ENCODE measurements at places on chromosomes 16 and 17. TPM values are rescaled to one million over a fixed set of nuclear protein-coding genes. Genes with fewer than 3 reads are reported as not detected.

- H3K27me3 ChIP-seq = no peaks in the 10 kb centered on the region
- no peak for DNase-seq
- H3K36me3 ChIP-seq = no peaks in the 10 kb centered on the region
- no peak overlapping the region for H3K4me3 ChIP-seq
- H3K4me1 ChIP-seq = peaks cover 25% of the 10 kb centered on the region
Observed at GRCh38 chr17:27514595-27515413, 58.6 kb downstream of the KSR1 start.

DNA sequence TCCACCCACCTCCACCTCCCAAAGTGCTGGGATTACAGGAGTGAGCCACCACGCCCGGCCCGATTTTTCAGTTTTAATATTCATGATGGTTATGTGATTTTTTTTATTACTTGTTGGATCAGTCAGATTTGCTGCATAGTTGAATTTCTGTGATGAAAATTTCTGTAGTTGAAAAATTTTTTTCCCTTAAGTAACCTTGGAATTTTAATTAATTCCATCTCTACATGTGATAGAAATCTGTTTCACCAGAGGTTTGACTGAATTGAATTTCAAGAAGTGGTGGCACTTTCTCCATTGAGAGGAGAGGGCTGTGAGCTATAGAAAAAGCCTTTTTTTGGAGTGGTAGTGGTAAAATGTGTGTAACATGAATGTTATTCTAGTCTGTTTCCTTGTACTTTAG lies 24.7 kb downstream of the WIPF2 start:
- no peaks in the 10 kb centered on the region for H3K27me3 ChIP-seq
- no peaks in the 10 kb centered on the region for H3K36me3 ChIP-seq
- peaks cover 51% of the 10 kb centered on the region for H3K4me1 ChIP-seq
- no peak overlapping the region for H3K27ac ChIP-seq
- no peak for DNase-seq

DNA sequence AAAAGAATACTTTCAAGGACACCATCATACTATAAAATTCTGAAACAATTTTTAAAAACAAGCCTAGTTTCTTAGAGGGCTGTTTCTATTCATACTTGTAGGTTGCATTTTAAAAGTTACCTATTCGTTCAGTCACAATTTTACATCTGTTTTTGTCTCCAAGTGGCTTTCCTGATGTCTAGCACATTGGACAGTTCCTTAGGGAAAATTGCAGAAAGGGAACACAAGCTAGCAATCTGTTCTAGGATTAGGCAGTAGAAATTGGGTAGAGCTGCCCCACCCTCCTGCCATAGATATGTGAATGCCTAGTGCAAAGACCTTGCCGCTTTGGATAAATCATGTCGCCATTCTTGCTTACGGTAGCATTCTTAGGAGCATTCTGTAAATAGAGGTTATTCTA lies 358.9 kb downstream of the RBFOX1 start:
- DNase-seq = no peak
- H3K4me1 ChIP-seq = peaks cover 4% of the 10 kb centered on the region
- no peaks in the 10 kb centered on the region for H3K27me3 ChIP-seq
- H3K27ac ChIP-seq = no peak overlapping the region
- H3K4me3 ChIP-seq = no peak overlapping the region

- DNase-seq = no peak
- peaks cover 93% of the 10 kb centered on the region for H3K36me3 ChIP-seq
- H3K27ac ChIP-seq = peak overlapping the region; percentile 54
- no peak overlapping the region for H3K4me3 ChIP-seq
Observed at GRCh38 chr16:57469917-57470470, 7.5 kb downstream of the POLR2C start.

DNA sequence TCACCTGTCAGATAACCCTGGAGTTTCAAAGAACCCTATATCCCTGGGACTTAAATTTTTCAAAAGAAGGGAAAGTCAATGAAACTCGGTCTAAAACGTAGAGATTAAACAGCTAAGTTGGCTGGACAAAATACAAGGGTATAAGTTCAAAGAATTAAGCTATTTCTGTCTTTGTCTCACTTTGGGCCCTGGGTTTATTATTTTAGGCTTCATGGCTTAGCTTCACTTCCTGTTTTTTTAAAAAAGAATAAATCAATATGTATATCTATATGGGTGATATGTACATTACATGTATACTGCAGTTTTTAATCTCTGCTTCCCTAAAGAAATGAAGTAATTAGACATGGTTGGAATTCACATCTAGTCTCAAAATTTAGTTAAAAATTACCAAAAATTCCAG lies 132.3 kb downstream of the TRIM37 start:
- H3K4me1 ChIP-seq = no peaks in the 10 kb centered on the region
- H3K27me3 ChIP-seq = no peaks in the 10 kb centered on the region
- no peak overlapping the region for H3K4me3 ChIP-seq
- no peak for DNase-seq

The KRTAP3-1 gene
- not detected for total RNA-seq

GRCh38 chr17:43587647-43588046 lies 41.5 kb upstream of the ETV4 start:
- H3K4me1 ChIP-seq = peaks cover 48% of the 10 kb centered on the region
- peak overlapping the region; percentile 92 for H3K27ac ChIP-seq
- no peak for DNase-seq
- no peak overlapping the region for H3K4me3 ChIP-seq
- H3K36me3 ChIP-seq = no peaks in the 10 kb centered on the region
- no peaks in the 10 kb centered on the region for H3K27me3 ChIP-seq

- DNase-seq = no peak
- no peaks in the 10 kb centered on the region for H3K36me3 ChIP-seq
- H3K4me1 ChIP-seq = peaks cover 7% of the 10 kb centered on the region
- no peak overlapping the region for H3K27ac ChIP-seq
- H3K27me3 ChIP-seq = peaks cover 90% of the 10 kb centered on the region
- H3K4me3 ChIP-seq = no peak overlapping the region
Observed at GRCh38 chr17:50627782-50628601, 6.7 kb upstream of the ABCC3 start.

- H3K27me3 ChIP-seq = peaks cover 82% of the 10 kb centered on the region
- no peaks in the 10 kb centered on the region for H3K36me3 ChIP-seq
- H3K4me3 ChIP-seq = no peak overlapping the region
- DNase-seq = no peak
- H3K27ac ChIP-seq = no peak overlapping the region
Observed at GRCh38 chr17:28507567-28508203, 1.5 kb downstream of the FOXN1 start.

The ANKFN1 gene
- not detected for total RNA-seq

DNA sequence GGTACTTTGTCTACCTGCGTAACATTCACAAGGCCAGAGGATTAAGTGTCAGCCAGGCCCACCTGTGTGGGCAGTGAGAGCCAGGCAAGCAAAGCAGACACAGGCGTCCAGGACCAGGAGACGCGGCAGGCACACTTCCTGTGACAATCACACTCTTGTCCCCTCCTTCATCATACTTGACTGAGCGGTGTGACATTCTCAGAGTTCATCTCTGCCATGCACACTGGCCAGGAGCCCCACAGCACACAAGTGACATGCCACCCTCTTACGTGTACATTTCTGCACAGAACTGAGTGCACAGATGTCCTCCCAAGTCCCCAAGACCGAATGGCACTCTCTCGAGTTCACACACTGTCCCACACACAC lies 8.7 kb downstream of the PPP1R9B start:
- H3K36me3 ChIP-seq = peaks cover 84% of the 10 kb centered on the region
- no peak for DNase-seq
- H3K27ac ChIP-seq = peak overlapping the region; percentile 74
- H3K4me3 ChIP-seq = peak overlapping the region; percentile 6

The WNT3 gene
- 0.96 TPM for total RNA-seq

- no peak overlapping the region for H3K4me3 ChIP-seq
- peaks cover 17% of the 10 kb centered on the region for H3K36me3 ChIP-seq
- H3K27me3 ChIP-seq = no peaks in the 10 kb centered on the region
- DNase-seq = no peak
- peak overlapping the region; percentile 25 for H3K27ac ChIP-seq
- H3K4me1 ChIP-seq = peaks cover 19% of the 10 kb centered on the region
Observed at GRCh38 chr16:3596101-3596861, 15.1 kb downstream of the SLX4 start.

GRCh38 chr17:75557075-75557851 lies 30.3 kb upstream of the MYO15B start:
- H3K4me3 ChIP-seq = no peak overlapping the region
- no peak overlapping the region for H3K27ac ChIP-seq
- peaks cover 4% of the 10 kb centered on the region for H3K4me1 ChIP-seq
- DNase-seq = no peak
- no peaks in the 10 kb centered on the region for H3K27me3 ChIP-seq
- no peaks in the 10 kb centered on the region for H3K36me3 ChIP-seq

- H3K36me3 ChIP-seq = no peaks in the 10 kb centered on the region
- H3K4me3 ChIP-seq = no peak overlapping the region
- DNase-seq = no peak
- H3K4me1 ChIP-seq = no peaks in the 10 kb centered on the region
Observed at GRCh38 chr16:17259751-17260270, 210.9 kb downstream of the XYLT1 start.

The CD68 gene
- total RNA-seq = 25.5 TPM

- no peak overlapping the region for H3K27ac ChIP-seq
- H3K27me3 ChIP-seq = peaks cover 4% of the 10 kb centered on the region
- DNase-seq = no peak
- H3K4me3 ChIP-seq = no peak overlapping the region
- H3K36me3 ChIP-seq = no peaks in the 10 kb centered on the region
Observed at GRCh38 chr16:87851141-87851587, 18.1 kb downstream of the SLC7A5 start.

- no peak overlapping the region for H3K4me3 ChIP-seq
- peaks cover 18% of the 10 kb centered on the region for H3K4me1 ChIP-seq
- H3K36me3 ChIP-seq = peaks cover 6% of the 10 kb centered on the region
- DNase-seq = no peak
Observed at GRCh38 chr16:82855471-82855870, 228.7 kb downstream of the CDH13 start.

The HP gene
- 1.6 TPM for total RNA-seq

GRCh38 chr17:47287068-47287467 lies 33.4 kb downstream of the ITGB3 start:
- no peak for DNase-seq
- H3K4me3 ChIP-seq = no peak overlapping the region
- H3K36me3 ChIP-seq = peaks cover 40% of the 10 kb centered on the region
- H3K4me1 ChIP-seq = peaks cover 4% of the 10 kb centered on the region
- H3K27ac ChIP-seq = peak overlapping the region; percentile 11
- no peaks in the 10 kb centered on the region for H3K27me3 ChIP-seq

- no peak overlapping the region for H3K27ac ChIP-seq
- H3K4me1 ChIP-seq = peaks cover 28% of the 10 kb centered on the region
Observed at GRCh38 chr17:82753201-82753464, 1.3 kb downstream of the TBCD start.

The KRT9 gene
- not detected for total RNA-seq

The ADAD2 gene
- total RNA-seq = 0.52 TPM

The KRT24 gene
- not detected for total RNA-seq

DNA sequence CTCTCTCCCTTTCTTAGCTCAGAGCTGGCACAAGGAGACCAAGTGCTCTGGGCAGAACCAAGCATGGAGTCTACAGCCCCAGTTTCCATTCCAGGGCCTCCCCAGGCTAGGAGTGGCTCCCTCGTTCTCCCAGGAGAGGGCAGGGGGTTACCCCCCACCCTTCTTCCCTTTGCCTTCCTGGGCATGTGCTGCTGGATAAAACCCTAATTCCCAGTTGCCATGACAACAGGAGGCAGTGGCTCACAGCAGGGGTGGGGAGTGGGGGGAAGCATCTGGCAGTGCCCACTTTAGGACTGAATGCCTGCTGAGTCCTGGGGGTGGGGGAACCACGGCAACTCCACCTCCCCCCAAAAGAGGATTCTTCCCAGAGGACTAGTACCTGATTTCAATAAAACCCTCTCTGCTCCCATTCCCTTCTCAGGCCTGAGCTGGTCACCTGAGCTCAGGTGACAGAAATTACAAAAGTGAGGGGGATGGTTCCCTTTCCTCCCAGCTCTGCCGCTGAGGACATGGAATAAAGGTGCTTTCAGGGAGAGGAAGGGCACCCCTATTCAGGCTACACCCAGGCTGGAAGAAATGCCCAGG lies 1.8 kb downstream of the MPP2 start:
- H3K36me3 ChIP-seq = no peaks in the 10 kb centered on the region
- H3K4me3 ChIP-seq = peak overlapping the region; percentile 93
- no peaks in the 10 kb centered on the region for H3K27me3 ChIP-seq
- peaks cover 46% of the 10 kb centered on the region for H3K4me1 ChIP-seq
- no peak overlapping the region for H3K27ac ChIP-seq
- DNase-seq = no peak

The RNF43 gene
- total RNA-seq = 4.7 TPM

The PDILT gene
- not detected for total RNA-seq

GRCh38 chr16:52466994-52467393 lies 79.9 kb downstream of the TOX3 start:
- no peak for DNase-seq
- H3K4me1 ChIP-seq = no peaks in the 10 kb centered on the region
- H3K27ac ChIP-seq = no peak overlapping the region
- H3K36me3 ChIP-seq = no peaks in the 10 kb centered on the region

GRCh38 chr17:68511671-68512246 lies 471 bp upstream of the PRKAR1A start:
- no peaks in the 10 kb centered on the region for H3K27me3 ChIP-seq
- H3K4me1 ChIP-seq = peaks cover 77% of the 10 kb centered on the region
- DNase-seq = peak; percentile 85

GRCh38 chr17:77696721-77697460 lies 261.6 kb upstream of the TNRC6C start:
- H3K27ac ChIP-seq = no peak overlapping the region
- peak overlapping the region; percentile 8 for H3K4me3 ChIP-seq
- peaks cover 4% of the 10 kb centered on the region for H3K4me1 ChIP-seq
- H3K27me3 ChIP-seq = peaks cover 47% of the 10 kb centered on the region

The NOXO1 gene
- total RNA-seq = not detected

DNA sequence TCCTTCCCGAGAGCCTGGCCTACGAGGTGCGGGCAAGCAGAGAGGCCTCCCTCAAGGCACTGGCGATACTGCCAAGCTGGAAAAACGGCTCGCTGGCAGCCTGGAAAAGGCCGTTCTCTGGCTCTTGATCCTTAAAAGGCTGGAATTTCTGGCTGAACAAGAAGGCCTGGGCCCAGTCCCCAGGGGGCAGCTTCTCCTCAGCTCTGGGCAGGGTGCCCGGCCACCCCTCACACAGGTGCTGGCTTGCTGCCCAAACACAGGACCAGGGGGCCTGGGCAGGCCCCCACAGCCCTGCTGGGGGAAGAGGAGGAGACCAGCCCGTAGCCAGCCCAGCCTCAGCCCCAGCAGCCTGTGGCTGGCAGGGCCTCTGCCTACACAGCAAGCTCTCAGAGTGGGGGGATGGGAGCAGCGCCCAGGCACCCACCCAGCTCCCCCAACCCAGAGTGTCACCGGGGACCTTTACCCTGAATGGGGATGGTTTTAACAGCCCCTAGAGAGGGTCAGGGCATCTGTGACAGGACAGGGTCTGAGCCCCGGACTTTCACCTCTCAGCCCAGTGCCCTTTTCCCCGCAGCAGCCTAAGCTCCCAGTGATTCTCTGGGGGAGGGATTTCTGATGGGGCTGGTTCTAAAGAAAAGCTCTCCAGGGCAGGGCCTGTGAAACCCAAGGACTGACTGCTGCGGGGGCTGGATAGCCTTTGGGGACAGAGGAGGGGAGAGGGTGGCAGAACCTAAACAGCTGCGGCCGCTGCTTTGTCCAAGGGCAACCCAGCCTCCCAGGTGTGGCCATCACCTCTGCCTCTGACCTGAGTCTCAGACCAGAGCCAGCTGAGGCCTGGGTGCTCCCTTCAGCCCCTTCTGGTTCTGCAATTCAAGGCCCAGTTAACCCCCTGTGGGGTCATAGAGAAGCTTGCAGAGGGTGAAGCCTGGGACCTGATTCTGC lies 38.6 kb upstream of the TOB1 start:
- no peaks in the 10 kb centered on the region for H3K27me3 ChIP-seq
- DNase-seq = peak; percentile 41
- peak overlapping the region; percentile 91 for H3K27ac ChIP-seq
- H3K4me1 ChIP-seq = peaks cover 47% of the 10 kb centered on the region

Measured in left ventricle myocardium inferior (tissue), 1 donor.